ENCODE measurements at places on chromosomes 2 and 18.

- DNase-seq: no peak
These were observed 52.6 kb downstream of the PPP4R1 start for GRCh38 chr18:9561759-9562158.

- no peak for DNase-seq
These were observed 17.7 kb upstream of the SP3 start for GRCh38 chr2:173982918-173983317.

DNA sequence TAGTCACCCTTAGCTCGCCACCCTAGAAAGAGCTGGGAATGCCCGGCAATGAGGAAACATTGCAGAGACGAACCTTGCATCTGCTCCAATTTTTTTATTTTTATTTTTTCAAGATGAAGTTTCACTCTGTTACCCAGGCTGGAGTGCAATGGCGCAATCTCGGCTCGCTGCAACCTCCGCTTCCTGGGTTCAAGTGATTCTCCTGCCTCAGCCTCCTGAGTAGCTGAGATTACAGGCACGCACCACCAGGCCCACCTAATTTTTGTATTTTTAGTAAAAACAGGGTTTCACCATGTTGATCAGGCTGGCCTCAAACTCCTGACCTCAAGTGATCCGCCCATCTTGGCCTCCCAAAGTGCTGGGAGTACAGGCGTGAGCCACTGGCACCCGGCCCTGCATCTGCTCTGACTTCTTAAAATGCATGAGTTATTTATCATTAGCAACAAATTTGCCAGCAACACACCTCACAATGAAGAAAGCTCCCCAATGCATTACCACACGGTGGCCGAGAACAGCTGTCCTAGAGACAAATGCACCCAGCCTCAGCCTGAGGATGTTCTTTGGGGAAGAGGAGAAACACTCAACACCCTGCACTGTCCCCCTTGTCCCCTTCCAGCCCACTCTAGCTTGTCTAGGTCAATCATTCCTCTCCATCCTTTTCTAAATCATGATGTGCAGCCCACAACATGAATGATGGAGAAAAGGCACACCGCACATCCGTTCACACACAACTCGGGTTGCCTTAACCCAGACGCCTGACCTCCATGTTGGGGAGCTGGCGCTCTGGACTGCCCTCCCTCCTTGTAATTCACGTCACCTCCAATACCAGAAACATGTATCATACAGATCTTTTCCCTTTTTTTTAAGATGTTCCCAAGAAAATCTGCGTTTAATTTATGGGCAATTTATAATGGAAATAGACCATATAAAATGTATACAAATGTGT, 46.9 kb downstream of the TTC32 start:
- no peak for DNase-seq

DNA sequence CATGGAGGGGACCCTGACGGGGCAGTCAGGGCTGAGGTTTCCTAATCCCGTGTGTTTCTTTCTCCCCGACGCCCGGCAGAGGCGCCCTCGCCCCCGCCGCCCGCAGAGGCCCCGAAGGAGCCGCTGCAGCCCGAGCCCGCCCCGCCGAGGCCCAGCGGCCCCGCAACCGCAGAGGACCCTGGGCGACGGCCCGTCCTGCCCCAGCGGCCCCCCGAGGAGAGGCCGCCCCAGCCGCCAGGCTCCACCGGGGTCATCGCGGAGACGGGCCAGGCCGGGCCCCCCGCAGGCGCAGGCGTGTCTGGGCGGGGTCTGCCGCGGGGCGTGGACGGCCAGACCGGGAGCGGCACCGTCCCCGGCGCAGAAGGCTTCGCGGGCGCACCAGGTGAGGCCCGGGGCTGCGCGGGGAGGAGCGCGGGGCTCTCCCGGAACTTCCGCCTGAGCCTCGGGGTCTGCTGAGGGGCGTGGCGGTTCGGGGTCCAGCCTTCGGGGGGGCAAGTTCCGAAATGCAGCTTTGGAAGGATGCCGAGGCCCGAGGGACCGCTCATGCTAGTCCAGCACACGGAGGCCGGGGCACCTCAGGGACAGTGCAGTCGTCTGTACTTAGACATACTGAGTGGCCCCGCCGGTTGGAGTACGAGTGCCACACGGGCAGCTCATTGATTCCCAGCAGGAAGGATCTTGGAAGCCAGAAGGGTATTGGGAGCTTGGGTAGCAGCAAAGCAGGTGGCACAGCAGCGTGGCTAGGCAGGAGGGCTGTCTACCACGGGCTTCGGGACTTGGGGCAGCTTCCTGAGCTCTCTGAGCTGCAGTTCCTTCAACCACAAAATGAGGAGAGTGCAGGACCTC, 60.1 kb downstream of the EMILIN2 start:
- peak; percentile 86 for DNase-seq

DNA sequence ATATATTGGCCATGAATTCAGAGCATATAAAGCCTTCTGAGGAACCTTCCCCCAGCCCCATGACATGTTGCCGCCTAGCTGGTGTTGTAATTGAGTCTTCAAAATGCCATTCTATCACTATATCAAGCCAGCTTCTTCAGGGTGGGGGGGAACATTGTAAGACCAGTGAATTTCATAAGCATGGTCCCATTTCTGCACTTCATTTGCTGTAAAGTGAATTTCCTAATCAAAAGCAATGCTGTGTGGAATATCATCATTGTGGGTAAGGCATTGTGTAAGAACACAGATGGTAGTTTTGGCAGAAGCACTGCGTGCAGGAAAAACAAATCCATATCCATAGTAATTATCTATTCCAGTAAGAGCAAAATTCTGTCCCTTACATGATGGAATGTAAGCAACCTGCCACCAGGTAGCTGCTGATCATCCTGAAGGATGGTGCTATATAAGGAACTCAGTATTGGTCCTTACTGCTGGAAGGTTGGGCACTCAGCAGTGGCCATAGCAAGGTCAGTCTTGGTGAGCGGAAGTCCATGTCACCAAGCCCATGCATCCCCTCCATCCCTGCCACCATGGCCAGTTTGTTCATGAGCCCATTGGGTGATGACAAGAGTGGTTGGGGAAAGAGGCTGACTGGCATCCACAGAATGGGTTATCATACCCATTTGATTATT, 159.4 kb downstream of the COPS8 start:
- no peak for DNase-seq

DNA sequence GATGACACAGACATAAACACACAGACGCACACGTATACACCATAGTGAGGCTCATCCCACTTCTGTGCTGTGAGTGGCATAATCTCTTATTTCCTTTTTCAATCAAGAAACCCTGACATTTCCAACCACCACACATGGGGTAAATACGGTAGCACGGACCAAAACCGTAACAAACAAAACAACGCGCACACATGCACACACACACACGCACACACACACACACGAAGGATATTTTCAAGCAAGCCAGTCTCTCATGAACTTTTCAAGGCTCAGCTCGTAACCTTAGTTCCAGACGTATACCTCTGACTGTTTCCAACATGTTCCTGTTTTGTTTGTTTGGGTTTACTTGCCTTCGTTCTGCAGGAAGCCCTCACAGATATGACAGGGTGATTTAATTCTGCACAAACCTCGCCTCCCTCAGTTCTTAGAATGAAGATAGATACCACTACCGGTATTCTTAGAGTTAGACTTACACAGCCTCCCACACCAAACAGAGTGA, 119.8 kb downstream of the BCL2 start:
- peak; percentile 75 for DNase-seq

- no peak for DNase-seq
These were observed 23.3 kb upstream of the IL18RAP start for GRCh38 chr2:102399499-102400141.

DNA sequence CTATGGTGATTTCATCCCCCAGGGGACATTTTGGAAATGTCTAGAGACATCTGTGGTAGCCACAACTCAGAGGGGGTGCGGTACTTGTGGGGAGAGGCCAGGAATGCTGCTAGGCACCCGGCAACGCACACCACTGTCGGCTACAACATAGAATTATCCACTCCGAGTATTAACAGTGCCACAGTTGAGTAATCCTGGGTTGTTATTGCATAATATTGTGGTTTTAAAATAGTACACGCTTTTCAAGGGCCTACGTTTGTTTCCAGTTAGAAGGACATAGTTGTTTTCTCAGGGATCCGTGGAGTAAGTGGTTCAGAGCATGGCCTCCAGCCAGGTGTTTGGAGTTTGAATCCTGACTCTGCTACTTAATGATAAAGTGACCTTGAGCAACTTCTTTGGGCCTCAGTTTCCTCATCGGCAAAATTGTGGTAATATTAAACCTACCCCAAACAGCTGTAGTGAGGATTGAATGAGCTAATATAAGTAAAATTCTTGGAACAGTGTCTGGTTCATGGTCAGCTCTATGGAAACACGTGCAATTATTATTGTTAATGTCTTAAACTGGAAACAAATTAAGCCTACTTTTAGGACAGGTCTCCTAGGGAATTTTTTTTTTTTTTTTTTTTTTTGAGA, 24.5 kb downstream of the CYP27A1 start:
- DNase-seq: no peak
